Activated CD4-positive, alpha-beta T cell treated with anti-CD3 and anti-CD28 coated beads, Interleukin-2, amount 50 U/mL, for 48 hours (primary cell): ENCODE measurements at places on chromosomes 16 and 17.

DNA sequence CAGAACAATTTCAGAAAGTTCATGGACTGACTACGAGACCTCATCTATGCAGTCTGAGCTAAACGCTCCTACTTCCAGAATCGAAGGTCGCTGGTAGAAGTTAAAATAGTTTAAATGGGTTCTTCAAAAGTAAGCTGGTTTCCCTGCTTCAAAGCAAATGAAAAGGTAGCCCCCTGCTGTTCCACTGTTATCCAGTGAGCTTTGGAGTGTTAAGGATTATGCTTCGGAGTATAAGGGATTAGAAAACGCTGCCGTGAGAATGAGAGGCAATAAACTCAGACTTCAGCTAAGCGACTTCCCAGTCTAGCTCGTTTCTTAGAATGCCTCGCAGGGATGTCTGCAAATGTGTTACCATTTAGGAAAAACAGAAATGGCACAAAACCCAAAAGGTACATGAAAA, 12.4 kb downstream of the MLYCD start:
- no peak for DNase-seq

GRCh38 chr16:54326266-54326662, 39.7 kb upstream of the IRX3 start:
- no peak for DNase-seq

GRCh38 chr16:69411064-69411985, 13.1 kb upstream of the CYB5B start:
- DNase-seq = no peak

DNA sequence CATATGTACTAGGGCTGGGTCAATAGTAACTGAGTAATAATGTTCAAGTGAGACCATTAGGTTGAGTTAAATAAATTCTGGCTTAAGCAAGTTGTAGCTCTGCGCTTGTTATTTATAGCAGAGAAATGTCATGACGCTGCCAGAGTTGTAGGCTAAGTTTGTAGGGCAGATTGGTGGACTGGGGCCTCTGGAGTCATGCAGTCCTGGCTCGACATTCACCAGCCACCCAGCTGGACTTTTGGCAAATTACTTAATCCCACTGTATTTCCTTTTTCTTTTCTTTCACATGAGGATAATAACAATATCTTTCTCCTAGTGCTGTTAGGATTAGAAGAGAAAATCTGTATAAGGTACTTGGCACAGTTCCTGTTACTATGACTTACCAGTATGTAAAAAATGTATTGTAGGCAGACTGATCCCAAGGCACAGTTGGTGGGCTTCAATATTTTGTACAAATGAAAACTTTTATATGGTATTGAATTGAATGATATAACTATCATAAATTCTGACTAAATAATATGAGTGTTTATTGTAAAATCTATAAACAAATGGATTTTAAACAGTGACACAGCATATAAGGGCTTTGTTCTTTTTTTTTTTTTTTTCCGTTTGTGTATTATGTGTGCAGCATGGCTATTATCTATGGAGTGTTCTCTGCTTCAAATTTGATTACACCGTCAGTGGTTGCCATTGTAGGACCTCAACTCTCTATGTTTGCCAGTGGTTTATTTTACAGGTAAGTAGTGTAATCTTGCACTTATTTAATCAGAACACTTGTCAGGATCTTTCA, 2.6 kb downstream of the MFSD11 start:
- no peak for DNase-seq

GRCh38 chr16:24318680-24319079, 62.5 kb downstream of the CACNG3 start:
- no peak for DNase-seq

GRCh38 chr17:9239793-9240658, 218.7 kb downstream of the NTN1 start:
- peak; percentile 58 for DNase-seq

DNA sequence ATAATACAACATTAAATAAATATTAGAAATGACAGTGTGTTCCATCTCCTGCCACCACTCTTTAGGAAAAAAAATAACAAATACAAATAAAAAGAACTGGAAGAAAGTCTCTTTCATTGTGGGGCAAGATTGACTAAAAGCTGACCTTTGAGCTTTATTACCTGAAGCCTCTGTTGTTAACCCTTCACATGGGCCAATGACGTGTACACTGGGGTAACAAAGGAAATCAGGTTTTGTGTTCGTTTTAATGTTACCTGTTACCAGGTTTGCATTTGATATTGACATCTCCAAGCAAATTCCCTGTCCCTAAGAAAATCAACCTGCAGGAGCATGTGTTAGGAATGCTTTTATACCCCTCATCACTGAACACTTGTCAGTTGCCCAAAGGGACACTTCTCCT, 39.0 kb downstream of the NLK start:
- no peak for DNase-seq

- no peak for DNase-seq
Observed at GRCh38 chr17:1565877-1566276, 3.3 kb upstream of the PITPNA start.

GRCh38 chr17:78172249-78173051, 4.1 kb downstream of the SYNGR2 start:
- DNase-seq = no peak

DNA sequence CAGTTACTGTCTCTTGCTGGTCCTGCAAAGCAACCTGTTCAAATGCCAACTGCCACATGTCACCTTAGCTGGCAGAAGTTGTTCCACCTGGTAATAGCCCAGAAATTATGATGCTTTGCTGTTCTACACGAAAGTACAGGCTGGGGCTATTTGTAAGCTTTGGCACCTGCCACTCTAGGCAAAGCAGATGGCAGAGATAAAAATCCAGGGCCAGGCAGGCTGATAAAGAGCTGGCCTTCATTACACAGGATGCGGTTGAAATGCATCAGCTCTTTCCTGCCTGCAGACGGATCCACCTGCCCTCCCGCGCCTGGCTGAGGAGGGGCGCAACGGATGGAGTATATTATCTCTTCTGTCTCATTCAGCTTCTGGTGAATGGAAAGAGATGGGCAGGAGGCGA, 29.3 kb upstream of the KDM8 start:
- peak; percentile 45 for DNase-seq

DNA sequence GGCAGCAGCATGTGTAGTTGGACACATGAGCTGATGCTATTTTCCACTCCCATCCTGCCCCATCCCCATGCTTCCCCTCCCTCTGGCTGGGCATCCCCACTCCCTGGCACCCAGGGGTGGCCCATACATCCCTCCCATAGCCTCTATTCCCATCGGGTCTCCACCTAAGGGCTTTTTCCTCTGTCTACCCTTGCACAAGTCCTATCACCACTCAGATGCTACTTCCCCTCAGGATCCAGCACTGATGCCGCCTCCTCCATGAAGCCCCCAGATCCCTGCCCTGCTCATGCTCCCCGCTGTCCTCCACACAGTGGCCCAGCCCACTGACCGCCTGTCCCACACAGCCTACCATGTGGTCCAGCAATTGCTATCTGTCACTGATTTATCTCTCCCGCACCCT, 15.8 kb downstream of the TRPV1 start:
- no peak for DNase-seq

DNA sequence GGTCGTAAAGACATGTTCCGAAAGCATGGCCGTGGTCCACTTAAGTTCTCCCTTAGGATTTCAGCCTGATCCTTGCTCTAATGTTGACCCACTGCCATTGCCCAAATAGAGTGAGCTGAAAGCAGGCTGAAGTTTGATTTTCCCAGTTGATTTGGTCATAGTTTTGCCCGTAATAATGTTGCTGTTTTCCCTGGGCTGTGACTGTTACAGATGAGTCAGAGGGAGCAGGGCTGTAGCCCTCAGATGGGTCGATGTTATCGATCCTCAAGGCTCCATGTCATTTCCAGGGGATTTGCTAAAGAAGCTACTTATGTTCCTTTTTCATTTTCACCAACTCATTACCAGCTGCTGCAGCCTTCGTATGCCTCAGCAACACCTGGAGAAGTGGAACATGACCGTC, 169.0 kb upstream of the ZFHX3 start:
- no peak for DNase-seq

DNA sequence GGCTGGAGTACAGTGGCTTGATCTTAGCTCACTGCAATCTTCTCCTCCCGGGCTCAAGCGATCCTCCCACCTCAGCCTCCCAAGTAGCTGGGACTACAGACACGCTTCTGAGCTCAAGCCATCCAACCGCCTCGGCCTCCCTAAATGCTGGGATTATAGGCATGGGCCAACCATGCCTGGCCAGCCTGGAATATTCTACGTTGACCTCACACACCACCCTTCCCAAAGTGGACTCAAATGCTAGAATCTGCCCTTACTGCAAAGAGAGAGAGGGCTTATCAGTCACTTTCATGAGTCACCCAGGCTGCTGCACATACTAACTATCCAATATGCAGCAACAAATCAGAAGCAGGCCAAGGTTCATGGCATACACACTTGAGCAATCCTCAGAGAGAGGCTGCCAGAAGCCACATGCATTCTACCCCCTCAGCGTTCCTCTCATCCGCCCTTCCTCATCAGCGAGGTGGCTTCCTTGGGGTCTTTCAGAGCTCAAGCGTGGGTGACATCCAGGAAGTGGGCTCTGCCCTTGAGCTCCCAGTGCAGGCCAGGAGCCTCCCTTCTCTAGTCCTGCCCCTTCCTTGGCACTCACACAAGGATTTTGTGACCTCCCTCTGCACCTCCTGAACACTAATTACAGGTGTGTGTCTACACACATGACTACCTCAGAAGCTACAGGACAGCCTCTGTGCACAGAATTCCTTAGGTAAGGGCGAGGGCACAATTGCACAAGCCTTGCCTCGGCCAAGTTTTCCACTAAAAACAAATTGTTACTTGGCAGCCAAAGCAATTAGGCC, 24.8 kb upstream of the SIAH1 start:
- DNase-seq = no peak

DNA sequence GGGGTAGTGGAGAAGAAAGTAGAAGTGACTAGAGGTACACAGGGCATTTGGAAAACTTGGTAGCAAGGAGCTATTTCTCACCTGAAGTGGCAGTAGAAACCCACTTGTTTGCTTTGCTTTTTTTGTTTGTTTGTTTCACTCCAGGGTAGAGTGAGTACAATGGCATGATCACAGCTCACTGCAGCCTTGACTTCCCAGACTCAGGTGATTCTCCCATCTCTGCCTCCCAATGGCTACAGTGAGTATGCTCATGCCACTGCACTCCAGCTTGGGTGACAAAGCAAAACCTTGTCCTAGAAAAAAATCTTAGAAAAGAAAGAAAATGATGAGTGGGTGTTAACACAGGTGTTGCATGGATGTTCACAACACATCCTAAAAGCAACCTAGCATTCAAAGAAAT, 40.4 kb downstream of the SCNN1G start:
- DNase-seq = no peak

DNA sequence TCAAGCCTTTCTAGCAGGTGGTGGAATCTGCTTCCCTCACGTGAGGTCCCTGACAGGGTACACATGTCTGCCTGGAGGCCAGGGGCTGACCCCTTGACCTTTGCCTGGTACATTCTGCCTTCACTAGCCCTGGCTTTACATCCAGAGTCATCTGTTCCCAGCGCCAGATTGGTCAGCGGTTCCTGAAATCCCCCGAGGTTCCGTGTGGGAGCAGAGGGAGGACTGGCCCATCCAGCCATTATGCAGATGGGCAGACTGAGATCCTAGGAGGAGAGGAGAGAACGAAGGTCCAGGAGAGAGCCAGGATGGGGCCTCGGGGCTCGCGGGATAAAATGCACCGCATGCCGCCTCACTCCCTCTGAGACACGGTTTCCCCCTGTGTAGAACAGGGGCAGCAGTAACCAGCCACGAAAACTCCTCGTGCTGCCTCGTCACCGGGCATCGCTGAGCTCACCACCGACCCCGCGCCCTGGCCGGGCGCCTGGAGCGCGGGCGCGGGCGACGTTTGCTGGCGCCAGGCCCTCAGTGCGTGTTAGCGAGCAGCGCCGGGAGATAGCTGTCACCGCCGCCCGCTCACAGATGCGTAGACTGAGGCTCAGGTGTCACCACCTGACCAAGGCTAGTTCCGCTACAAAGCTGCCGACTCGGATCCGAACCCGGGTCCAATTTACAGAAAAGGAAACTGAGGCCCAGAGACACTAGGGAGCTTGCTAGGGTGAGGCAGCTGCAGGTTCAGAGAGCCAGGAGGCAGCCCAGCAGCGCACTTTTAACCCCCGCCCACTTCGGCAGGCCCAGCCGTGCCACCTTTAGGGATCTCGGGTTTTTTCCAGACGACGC, 811 bp upstream of the MAP2K3 start:
- DNase-seq = no peak

GRCh38 chr17:69508814-69509213, 94.3 kb downstream of the MAP2K6 start:
- DNase-seq = no peak

- DNase-seq = no peak
Observed at GRCh38 chr17:66415366-66416206, 113.2 kb downstream of the PRKCA start.

DNA sequence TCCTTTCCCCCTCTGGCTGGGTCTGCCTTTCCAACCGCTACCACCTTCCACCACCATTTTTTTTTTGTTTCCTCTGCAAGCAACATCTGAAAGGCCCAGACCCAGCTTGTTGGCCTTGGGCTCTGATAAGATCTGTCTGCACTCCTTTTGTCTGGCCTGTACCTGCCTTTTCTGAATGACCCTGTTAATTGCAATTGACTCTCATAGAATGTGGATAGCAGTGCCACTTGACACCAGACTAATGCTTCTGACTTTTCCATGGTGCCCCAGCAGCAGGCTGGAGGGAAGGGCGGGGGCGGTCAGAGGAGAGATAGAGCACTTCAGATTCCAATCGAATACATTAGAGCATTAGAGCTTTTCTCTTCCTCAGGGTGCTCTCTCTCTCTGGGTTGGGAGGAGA, 538.9 kb downstream of the WWOX start:
- no peak for DNase-seq

DNA sequence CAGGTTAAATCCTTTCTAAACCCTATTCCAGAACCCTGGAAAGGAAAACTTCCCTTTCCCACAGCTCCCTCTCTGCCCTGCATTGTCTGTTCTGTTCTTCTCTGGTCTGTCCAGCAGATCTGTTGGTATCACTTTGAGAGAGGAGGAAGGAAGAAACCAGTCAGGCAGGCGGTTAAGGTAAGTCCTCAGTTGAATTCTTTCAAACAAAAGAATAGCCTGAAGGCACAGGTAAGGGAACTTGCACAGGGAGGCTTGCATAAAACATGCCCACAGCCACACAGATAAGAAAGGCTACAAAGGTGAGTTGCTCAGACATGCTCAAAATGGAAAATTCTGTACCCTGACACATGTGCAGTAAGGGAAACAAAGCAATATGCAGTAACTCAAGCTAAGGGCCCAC, 595.7 kb upstream of the CDH5 start:
- no peak for DNase-seq

DNA sequence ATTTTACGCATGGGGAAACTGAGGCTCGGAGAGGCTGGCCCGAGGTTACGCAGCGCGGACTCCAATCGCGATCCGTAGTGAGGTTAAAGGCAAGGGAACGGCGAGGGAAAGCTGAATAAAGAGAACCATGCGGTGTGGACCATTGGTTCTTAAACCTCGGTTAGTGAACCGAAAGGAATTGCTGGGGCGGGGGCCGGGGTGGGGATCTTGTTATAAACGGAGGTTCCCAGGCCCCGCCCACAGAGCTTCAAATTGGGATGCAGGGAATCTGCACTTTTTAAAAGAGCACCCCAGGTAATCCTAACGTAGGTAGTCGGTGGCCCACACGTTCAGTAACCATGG, 524 bp downstream of the IQCK start:
- DNase-seq = no peak

- no peak for DNase-seq
Observed at GRCh38 chr16:20938426-20938825, 37.9 kb downstream of the LYRM1 start.

- no peak for DNase-seq
Observed at GRCh38 chr16:10969615-10970014, 25.3 kb downstream of the CLEC16A start.

GRCh38 chr17:46122486-46122871, 70.8 kb downstream of the KANSL1 start:
- no peak for DNase-seq

- no peak for DNase-seq
Observed at GRCh38 chr16:55912022-55912421, 36.8 kb upstream of the CES5A start.
